Stimulated activated CD8-positive, alpha-beta memory T cell treated with anti-CD3 and anti-CD28 coated beads, Interleukin-2, amount 100 ng/mL, for 1 hour (primary cell): ENCODE measurements at places on chromosomes 4 and X.

- DNase-seq, result no peak
These were observed 16.9 kb downstream of the GLRA2 start for GRCh38 chrX:14546190-14546589.

DNA sequence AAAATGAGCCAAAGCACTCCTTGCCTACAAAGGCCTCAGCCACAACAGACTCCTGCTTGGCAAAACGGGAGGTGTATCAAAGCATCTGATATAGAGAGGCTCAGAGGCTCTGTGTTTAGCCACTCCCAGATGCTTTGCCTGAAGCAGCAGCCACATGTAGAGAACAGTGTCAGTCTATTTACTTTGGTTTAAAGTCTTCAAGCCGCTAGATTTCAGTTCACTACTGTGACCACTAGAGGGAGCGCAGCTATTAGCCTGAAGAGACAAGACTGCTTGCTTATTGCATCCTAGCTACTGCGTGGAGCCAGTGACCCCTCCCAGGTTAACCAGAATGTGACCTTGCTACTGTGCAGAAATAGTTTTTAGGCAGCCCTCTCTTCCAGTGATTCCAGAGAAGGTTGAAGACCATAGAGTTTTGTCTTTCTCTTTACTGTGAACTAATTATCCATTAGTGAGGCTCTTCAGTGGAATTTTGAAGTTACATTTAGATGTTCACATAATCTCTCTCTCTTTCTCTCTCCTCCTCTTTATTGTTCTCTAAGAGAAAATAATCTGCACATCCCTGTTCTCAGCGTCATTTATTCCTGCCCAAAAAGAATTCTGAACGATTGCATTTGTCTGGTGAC, 39.3 kb downstream of the BMP3 start:
- DNase-seq, result peak; percentile 6

DNA sequence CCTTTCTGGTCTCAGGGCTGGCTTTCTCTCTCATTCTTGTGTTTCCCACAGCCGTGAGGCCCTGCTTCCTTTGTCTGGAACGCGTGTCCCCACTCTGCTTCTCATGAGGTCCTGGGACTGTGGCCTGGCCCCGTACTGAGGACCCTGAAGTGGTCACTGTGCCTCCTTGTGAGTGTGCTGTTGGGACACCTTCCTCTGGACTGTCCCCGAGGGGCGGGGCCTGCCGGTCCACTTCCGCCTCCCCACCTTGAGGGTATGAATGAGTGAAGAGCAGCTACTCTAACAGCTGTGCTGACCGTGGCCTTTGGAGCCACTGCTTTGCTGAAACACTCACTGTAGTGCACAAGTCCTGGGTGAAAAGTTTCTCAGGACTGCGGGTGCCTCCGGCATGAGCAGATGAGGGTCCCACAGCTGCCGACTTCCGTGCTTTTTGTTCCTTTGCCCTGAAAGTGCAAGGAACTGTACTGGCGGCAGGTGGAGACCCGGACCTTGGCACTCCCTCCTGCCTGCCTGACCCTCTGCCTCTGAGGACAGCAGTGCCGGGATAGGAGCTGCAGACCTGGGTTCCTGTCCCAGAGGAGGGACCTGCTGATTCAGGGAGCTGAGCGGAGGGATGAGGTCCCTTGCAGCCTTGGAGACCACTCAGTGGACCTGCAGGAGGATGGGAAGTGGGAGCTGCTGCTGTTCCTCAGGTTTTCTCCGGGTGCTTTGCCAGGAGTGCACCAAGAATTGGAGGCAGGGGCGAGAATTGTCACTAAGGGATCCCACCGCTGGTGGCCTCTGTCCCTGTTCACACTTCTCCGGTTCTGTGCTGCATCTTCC, 38.0 kb downstream of the HTT-AS start:
- no peak for DNase-seq

DNA sequence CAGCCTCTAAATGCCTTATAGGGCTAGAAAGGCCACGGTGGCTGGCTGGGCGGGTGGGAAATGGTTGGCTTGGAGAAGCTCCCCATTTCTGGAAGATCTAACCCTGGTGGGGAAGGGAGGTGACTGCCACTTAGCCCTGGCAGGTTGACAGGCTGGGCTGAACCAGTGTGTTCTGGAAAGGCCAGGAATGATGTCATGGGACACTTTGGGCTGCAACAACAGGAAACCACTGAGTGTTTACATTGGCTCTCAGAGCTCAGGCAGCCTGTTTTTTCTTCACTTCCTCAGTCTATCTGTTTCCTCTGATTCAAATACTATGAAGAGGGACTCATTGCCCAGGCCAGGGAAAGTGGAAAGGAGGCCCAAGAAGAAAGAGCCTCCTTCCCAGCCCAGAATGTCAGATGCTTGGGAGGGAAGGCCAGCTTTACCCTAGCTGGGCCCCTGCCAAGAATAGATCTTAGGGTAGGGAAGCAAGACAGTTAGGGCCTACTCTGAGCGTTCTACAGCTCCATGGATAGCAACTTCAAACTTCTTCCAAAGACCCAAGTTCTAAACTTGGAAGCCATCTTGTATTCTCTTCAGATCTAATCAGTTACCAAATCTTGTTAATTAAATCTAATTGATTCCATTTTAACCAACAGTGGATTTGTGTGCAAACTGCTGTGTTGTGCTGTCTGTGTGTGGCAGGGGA, 65.8 kb upstream of the MSN start:
- no peak for DNase-seq

- no peak for DNase-seq
These were observed 106.6 kb upstream of the PCDH18 start for GRCh38 chr4:137638934-137639333.

- DNase-seq, result no peak
These were observed 33.5 kb upstream of the RASSF6 start for GRCh38 chr4:73653695-73654106.

- DNase-seq, result no peak
These were observed 22.0 kb downstream of the SMIM14 start for GRCh38 chr4:39616651-39617050.

DNA sequence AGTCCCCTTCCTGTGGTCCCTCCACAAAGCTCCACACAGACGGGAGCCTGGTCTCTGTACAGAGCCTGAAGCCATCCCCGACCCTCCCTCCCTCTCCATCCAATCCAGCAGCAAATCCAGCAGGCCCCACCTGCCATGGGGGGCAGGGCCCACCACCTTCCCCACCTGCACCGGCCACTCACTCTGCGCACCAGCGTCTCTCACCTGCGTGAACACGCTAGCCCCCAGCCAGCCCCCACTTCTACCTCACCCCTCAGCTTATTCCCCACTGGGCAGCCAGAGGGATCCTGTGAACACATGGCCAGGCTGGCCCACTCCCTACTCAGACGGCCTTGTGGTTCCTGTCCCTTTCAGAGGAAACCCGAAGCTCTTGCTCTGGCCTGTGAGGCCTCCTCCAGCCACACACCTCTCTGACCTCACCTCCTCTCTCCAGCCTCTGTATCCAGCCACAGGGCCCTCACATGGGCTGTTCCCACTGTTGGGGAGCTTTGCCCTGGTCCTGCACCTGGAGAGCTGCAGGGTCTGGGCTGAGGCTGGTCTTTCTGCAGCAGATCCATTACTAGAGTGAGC, 70.9 kb downstream of the WFS1 start:
- no peak for DNase-seq

GRCh38 chr4:36168127-36168878, 76.0 kb downstream of the ARAP2 start:
- no peak for DNase-seq

GRCh38 chr4:57490520-57491255, 380.5 kb upstream of the IGFBP7 start:
- no peak for DNase-seq

GRCh38 chr4:18463987-18464559, 442.5 kb upstream of the LCORL start:
- no peak for DNase-seq

DNA sequence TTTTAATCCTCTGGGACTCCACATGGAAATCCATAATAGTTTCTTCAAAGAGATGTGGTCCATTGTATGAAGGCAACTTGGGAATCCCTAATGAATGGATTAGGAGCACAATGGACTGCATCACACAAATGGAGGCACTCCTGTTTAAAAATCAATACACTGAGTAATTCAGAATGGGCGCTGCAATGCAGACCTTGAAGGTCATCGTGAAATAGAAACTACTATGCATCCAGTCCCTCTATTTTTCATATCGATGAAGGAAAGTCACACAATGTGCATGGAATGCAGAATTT, 98.8 kb upstream of the EGFL6 start:
- no peak for DNase-seq

DNA sequence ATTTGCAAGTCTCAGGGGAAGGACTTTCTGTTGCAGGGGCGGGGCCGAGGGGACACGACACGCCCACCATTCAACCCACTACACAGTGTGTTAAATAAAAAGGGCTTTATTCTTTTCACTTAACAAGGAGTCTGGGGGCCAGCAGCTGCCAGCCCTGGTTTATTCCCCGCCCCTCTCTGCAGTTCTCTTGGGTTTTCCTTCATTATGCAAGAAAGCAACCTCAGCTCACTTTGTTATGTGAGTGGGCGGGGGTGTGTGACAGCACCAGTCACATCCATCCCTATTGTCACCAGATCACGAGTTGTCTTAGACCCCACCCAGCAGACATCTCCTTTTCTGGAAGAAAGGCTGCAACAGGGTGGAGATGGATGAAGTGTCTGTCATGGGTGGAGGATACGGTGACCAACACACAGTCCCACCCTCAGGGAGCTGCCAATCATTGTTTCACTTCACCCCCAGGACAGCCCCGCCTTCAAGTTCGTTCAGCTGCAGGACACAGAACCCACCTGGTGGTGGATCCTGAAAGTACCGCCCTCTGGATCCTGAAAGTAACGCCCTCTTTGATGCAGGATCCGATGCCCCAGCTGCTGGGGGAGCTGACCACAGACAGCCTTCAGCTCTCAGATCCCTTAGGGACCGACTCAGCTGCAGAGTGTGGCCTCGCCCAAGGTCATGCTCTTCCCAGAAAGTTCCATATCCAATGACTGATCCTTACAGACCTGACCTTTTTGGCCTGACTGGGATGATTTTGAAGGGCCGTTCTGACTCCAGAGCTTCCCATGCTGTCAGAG, 79.6 kb downstream of the SMIM20 start:
- no peak for DNase-seq

DNA sequence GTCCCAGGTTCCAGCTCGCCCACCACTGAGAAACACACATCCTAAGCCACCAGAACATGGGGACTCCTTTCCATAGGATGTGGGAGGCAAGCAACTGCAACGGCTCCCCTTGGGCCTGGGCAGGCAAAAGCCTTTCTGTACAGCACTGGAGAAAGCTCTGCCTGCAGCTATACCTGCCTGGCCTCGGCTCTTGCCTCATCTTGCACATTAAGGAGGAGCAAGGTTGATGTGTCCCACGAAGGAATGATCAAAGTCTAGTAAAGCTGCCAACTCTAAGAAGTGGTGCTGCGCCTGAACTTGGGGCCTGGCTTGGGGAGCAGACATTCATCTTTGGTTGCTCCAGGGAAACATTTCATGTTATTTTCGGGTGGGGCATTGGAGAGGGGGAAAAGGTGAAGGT, 19.6 kb downstream of the CCNG2 start:
- no peak for DNase-seq

GRCh38 chrX:119453202-119453601, 15.0 kb upstream of the SLC25A5 start:
- DNase-seq, result no peak

DNA sequence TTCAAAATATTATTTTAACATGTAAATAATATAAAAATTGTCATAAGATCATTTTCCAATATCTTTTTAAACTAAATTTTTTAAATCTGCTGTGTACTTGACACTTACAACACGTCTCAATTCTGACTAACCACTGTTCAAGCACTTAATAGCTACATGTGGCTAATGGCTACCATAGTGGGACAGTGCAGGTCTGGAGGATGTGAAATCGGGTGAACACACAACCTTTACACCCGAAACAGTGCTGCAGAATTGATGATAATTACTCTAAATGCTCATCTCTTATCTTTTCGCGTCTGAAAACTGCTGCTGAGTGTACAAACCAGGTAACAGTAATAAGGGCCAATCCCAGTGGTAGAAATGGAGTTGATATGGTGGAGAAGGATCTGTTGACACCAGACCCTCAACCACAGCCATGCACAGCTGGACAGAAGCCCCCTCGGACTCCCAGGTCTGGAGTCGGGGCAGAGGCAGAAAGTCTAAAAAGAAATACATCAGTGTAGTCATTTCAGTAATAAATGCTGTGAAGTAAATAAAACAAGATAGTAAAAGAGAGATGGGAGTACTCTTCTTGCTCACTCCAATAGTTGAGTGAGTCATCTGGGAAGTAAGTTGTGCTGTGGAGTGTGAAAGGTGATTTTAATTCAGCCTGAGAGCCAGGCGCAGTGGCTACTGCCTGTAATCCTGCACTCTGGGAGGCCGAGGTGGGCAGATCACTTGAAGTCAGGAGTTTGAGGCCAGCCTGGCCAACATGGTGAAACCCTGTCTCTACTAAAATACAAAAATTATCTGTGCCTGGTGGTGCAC, 150.0 kb downstream of the CBR4 start:
- no peak for DNase-seq

- no peak for DNase-seq
These were observed 210.4 kb downstream of the MID1IP1 start for GRCh38 chrX:39011454-39012221.

DNA sequence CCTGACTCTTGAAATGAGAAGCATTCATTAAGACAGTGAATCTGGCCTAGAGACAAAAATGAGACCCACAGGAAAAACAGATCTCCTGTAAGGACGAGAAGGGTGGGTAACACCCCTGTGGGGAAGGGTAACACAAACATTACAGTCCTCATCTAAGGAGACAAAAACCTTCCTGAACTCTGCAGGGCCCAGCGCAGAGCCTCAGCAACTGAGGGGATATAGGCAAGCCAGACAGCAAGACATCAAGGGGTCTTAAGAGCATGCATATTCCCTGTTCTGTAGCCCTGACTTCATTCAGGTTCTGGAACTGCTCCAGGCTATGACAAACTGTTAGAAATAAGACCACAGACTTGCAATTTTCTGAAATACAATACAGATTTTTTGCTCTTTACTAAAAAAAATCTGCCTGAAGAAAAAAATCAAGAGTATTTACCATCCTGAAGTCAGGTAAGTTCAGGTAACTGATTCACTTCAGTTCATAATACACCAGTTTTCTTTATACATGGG, 15.5 kb downstream of the COX18 start:
- DNase-seq, result no peak

GRCh38 chr4:98688411-98689290, 30.2 kb upstream of the TSPAN5 start:
- no peak for DNase-seq

DNA sequence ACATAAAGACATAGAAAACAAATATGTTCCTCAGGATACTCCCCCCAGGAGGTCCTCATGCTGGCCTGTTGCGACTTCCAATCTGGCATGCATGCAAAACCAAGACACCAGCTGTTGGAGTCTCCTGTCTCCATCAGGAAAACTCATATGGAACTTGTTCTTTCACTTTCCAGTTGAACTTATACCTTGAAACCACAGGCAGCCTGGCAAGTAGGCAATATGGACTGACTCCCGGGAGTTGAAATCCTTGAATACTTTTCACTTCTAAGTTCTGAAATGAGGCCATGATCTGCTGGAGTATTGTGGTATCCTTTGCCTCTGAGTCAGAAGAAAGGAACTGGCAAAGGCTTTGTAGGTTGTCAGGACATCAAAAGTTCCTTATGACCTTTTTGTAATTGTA, 444.2 kb downstream of the IDS start:
- no peak for DNase-seq

GRCh38 chrX:41655101-41655500, 33.7 kb upstream of the GPR34 start:
- DNase-seq, result no peak

GRCh38 chr4:186422296-186422695, 133.1 kb downstream of the MTNR1A start:
- DNase-seq, result no peak

- DNase-seq, result no peak
These were observed 34.8 kb downstream of the UBE2K start for GRCh38 chr4:39732728-39733127.
